ENCODE measurements at places on chromosomes 16 and 17.

DNA sequence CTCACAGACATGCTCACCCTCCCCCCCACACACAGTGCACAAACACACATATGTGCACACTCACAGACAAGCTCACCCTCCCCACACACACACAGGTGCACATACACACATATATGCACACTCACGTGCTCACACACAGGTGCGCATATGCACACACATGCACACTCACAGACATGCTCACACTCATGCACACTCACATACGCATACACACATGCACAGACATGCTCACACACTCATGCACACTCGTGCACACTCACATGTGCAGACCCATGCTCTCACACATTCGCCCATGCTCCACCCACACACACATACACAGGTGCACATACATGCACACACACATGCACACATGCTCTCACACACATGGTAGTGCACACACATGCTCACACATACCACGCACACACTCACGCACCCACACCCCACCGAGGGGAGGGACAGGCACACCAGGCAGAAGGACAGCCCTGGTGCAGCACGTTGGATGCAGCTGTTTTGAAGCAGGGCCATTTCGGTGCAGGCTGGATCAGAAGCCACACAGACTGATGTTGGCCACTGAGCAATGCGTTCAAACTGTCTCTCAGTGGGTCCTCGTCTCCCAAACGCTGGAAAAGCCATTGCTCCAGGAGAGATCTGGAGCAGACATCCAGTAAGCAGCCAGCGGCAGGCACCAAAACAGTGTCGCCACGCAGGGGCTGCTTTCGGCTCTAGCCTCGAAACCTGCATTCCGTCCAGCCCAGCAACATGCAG is 86.2 kb upstream of the ZNF469 start:
- DNase-seq: no peak

GRCh38 chr17:8466873-8467272 is 31.2 kb downstream of the NDEL1 start:
- DNase-seq: no peak

DNA sequence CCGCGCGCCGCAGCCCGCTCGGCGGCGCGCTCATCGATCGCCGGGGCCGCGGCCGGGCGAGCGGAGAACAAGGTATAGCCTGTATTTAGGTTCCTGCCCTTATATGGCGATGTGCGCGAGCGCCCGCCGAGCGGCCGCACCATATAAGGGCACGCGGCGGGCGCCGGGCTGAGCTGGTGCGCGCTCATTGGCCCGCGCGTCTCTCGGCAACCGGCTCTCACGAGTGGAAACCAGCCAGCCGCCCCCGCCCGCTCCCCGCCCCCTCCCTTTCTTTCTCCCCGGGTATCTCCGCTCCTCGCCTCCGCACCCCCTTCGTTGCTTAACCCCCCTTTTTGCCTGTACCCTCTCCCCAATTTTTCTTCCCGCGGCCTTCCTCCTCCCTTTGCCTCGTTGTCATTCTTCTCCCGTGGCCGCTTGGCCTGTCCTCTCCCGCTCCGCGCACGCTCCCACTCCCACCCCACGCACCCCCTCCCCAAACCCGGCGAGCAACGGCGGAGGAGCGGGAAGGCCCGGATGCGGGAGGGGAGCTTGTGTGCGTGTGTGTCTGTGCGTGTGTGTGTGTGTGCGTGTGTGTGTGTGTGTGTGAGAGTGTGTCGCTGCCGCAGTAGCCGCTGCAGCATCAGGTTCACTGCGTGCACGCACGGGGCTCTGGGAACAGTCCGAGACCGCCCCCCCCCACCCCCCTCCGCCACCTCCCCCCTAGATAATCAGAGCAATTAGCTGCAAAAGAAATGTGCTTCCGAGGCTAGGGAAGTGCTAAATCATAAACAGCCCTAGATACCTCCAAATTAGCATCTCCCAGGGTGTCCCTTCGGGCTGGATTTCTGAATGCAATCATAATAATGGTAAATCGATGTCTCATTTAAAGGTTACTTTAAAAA is 13.5 kb upstream of the CBX8 start:
- no peak for DNase-seq

GRCh38 chr17:180381-181244 is 837 bp downstream of the DOC2B start:
- no peak for DNase-seq

Measured in AG09309 (cell line).